Stimulated activated CD4-positive, alpha-beta T cell treated with anti-CD3 and anti-CD28 coated beads, Interleukin-12 subunit alpha, Interleukin-12 subunit beta, amount 100 ng/mL, for 4 hours (primary cell): ENCODE measurements at places on chromosomes 1 and 21.

GRCh38 chr1:161994175-161994668 is 29.4 kb downstream of the OLFML2B start:
- DNase-seq = no peak

- no peak for DNase-seq
These were observed 11.7 kb upstream of the ECE1 start for GRCh38 chr1:21301794-21302440.

- DNase-seq = no peak
These were observed 73.9 kb downstream of the ACTL8 start for GRCh38 chr1:17828991-17829390.

DNA sequence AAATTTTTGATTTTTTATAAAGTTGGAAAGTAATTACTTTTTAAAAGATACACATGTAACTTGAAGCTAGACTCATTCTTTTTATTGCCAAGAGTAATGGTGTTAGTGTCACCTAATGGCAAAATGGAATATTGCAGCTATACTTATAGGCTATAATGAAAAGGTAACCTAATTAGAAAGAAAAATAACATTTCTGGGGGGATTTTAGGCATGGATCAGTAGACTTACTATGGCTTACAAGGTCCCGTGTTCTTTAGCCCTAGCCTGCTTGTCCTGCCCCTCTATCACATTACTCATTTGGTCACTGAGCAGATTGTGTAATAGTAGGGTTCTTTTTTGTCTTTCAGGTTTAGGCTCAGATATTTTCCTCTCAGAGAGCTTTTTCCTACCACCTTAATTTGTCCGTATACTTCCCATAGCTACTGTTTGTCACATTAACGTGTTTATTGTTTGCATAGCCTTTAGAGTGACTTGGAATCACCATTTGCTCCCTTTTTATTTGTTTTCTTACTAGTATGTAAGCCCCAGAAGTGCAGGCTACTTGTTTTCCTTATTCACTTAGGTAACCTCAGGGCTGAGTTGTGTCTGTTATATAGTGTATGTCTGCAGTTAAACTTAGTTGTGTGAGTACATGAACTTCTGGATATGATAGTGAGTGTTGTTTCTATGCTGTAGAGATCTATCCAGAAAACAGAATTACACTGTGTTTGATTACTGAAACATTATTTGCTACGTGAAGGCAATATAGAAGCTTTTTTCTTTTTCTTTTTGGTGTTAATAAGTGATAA is 58.7 kb downstream of the RABGAP1L start:
- no peak for DNase-seq

GRCh38 chr1:245001252-245001651 is 136.9 kb upstream of the HNRNPU start:
- DNase-seq = no peak

DNA sequence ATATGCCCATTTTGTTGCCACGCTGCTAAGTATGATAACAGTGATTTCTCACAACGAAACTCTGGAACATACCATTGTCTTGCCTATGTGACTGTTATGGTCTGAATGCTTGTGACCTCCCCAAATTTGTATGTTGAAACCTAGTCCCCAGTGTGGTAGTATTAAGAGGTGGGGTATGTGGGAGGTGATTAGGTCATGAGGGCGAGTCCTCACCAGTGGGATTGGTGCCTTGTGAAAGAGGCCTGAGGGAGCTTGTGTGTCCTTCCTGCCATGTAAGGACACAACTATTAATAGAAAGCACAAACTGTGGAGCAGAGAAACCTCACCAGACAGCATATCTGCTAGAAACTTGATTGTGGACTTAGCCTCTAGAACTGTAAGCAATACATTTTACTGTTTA is 84.6 kb downstream of the SELENOF start:
- DNase-seq = no peak

DNA sequence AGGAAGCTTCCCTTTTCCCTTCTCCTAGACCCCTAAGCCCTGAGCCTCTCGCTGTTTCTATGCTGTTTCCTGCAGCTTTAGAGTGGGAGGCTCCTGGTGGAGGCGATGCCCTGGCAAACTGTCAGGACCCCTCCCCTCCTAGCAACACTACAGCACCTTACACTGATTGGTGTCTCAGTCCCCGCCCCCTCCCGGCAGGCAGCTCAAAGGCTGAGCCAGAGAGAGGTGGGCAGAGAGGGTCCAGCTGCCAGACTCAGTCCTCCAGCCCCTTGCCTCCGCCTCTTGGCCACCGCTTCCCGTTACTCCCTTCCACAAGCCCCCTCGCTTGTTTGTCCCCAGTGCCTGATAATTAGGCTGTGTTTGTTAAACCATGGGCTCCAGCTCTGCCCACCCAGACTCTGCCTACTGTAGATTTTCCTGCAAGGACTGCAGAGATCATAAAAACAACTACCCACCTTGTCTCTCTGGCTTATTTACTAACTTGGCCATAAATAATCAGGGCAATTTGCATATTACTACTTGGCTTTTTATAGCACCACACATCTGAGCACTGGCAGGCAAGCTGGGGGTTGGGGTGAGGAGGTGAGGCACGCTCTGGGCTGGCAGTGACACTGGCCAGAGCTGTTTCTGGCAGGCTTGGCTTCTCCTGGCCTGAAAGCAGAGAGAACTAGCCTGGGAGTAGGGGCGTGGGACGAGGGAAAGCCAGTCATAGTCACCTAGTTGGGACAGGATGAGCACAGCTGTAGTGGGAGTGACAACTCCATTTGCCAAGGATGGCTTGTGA is 107.5 kb downstream of the CSMD2 start:
- no peak for DNase-seq

GRCh38 chr1:111911776-111912515 is 77.5 kb downstream of the KCND3 start:
- DNase-seq = no peak

DNA sequence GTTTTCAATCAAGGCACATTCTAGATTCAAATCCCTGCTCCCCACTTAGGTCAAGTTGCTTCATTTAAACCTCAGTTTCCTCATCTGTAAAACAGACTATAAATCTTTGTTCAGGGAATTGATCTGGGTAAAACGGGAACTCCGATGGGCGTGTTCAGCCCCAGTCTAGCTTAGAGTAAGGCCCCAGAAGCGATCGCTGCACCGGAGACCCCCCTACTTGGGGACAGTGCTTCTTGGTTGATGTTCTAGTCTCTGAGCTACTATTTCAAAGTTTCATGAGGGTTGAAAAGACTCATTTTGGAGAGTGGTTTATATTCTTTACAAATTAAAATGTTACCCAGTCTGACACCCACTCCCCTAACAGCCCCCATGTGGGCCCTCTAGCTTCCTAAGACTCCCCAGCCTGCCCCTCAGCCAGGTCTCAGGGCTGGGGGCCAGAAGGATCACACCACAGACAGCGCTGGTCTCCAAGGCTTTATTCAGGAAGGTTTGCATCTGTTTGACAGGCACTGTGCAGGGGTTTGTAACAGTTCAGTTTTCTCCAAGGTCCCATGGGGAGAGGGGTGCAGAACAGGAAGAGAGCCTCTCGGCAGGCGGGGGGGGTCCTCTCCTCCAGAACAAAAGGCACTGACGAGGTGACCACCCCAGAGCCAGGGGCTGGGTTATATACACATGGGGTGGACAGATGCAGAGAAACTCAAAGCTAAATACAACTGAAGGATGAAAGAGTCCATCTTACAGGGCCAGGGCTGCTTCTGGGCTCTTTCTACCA is 82.9 kb downstream of the STUM start:
- no peak for DNase-seq

DNA sequence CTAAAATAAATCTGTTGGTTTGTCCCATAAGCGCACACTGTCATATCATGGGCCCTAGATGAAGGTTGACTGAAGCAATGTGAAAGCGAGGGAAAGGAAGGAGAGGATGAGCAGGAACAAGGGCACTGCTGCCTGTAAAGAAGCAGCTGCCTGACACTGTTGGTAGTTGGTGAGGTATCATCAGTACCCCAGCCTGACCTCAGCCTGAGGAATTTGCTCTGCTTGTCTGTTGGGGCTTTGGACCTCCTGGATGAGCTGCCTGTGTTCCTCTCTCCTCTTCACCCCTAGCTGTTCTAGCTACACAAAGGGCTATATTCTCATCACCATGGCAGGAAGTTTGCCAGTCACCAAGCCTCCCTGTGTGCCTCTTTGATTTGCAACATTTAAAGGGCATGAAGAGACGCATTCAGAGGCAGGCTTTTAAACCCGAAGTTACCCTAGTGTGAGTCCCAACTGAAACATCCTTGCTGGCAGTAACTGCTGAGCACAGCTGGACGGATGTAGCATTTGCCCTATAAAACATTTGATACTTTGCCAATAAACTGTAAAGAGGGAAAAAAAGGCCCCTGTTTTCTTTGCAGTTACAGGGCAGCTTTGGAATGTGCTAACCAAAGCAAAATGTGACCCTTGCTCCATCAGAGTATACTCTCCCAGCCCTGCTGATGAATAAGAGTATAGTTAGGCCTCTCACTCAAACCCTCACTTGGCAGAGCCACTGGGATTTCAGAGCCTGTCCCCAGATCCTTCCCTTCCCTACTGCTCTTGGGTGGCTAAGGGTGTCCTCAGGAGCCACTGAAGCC is 22.2 kb upstream of the SPATA6 start:
- no peak for DNase-seq

DNA sequence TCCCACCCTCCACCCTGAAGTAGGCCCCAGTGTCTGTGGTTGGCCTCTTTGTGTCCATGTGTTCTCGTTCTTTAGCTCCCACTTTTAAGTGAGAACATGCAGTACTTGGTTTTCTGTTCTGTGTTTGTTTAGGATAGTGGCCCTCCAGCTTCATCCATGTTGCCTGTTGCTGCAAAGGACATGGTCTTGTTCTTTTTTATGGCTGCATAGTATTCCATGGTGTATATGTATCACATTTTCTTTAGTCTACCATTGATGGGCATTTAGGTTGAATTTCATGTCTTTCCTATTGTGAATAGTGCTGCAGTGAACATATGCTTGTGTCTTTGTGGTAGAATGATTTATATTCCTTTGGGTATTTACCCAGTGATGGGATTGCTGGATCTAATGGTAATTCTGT is 6.1 kb downstream of the HIPK1 start:
- no peak for DNase-seq

- no peak for DNase-seq
These were observed 44.9 kb downstream of the DOCK7 start for GRCh38 chr1:62643283-62643682.

DNA sequence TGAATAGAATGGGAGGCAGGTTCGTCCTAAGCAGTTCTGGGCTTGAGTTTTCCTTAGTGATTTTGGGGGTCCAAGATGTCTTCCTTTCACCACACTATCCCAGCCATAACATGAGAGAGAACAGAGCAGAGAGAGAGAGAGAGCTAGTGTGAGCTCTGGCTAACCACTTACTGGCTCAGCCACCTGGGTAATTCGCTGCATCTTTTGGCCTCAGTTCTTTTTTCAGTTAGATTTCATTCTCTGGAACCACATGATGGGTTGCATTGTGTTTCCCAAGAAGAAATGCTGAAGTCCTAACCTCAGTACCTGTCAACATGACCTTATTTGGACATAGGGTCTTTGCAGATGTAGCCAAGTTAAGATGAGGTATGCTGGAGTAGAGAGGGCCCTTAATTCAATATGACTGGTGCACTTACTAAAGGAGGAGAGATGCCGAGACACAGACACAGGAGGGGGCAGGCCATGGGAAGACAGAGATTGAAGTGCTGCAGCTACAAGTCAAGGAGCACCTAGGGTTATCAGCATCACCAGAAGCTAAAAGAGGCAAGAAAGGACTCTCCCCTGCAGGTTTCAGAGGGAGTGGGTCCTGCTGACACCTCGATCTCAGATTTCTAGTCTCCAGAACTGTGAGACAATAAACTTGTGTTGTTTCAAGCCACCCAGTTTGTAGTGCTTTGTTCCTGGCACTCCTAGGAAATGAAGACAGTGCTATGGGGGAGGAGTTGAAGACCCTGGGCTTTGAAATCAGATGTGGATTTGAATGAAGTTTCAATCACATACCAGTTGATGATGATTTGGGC is 26.2 kb upstream of the TARBP1 start:
- no peak for DNase-seq

DNA sequence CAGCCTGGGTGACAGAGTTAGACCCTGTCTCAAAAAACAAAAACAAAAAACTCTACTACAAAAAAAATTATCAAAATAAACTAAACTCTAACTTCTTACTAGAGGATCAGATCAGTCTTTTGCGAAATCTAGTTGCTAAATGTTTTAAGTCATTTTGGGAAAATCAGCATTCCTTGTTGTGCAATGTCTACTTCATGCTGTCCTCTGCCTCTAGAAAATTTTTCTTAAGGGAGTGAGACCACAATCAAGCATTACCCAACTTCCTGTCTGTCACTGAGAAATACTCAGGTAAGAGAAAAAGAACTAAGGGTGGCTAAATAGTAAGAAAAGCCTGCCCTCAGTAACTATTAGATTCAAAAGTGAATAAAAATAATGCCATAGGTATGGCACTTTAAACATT is 67.2 kb upstream of the FOXD3 start:
- DNase-seq = no peak
